ENCODE measurements at places on chromosomes 2 and 18.

- peak; percentile 90 for DNase-seq
Observed at GRCh38 chr2:96541398-96542152, 5.0 kb downstream of the ARID5A start.

DNA sequence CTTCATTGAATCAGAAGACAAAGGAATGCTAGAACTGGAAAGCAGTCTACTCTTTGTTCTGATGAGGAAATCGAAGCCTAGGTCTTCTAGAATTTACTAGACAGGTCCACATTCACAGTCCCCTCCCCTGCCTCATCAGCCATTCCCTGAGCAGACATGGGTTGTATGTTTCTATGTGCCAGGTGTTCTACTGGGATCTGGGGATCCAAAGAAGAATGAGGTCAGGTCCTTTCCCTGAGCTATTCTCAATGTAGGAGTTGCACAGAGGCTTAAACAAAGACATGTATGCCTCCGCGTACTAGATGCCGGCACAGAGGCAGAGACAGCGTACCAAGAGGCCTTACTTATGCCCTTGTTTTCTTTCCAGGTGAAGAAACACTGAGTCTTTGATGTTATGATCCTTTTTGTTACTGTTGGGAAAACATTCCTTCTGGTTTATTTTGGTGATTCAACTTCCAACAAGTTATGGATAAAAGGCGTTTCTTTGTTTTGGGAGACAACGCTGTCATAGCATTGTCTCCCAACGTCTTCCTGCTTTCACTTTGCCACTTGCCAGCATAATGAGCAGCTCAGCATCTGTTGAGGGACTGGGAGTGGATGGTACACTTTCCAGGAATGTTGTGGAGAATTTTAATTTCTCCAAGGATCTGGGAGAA lies 174.4 kb downstream of the ALPK2 start:
- DNase-seq, result no peak

GRCh38 chr18:79395761-79396404 lies at the start of gene NFATC1:
Gene NFATC1 (plus strand): TSS chr18:79395930. CDS start chr18:79396225, 295 bp downstream.
- peak; percentile 76 for DNase-seq

DNA sequence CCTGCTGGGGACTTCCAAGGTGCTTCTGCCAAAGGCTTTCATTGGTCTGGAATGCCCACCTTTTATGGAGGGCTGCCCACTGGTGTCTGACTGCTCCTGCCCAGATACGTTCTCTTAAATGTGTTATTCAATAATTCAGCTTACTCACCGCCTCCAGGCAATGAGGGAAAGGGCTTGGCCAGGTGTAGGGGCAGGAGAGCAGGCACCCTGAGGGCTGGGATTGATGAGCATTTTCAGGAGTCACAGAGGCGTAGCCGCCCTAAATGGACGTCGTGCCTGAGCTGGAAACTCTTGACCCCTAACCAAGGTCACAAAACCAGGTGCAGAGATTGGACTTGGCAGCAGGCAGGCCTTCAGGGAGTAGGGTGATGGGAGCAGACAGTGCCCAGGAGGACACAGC lies 26.8 kb downstream of the MAL start:
- DNase-seq, result no peak

DNA sequence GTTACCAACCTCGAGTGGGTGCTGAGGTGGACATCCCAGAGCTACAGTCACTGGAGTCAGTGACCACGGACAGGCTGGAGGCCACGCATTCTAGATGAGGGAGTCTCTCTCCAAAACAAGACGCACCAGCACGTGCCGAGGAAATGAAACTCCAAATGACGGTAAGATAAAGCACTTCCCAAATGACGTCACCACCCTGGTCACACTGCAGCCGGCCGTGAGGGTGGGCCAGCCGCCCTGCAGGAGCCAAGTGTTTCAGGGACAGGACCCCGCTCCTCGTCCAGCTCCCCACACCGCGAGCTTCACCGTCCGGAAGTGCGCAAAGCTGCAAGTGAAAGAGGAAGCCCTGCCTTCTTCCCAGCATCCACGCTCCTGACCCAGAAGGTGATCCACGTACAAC lies 99.4 kb downstream of the ZNF516 start:
- no peak for DNase-seq

- DNase-seq, result no peak
Observed at GRCh38 chr2:191029280-191029950, 15.4 kb upstream of the STAT1 start.

GRCh38 chr18:22015156-22015555 lies 154.2 kb upstream of the GATA6 start:
- no peak for DNase-seq

- peak; percentile 71 for DNase-seq
Observed at GRCh38 chr2:56376699-56377665, 193.2 kb downstream of the CCDC85A start.

- DNase-seq, result peak; percentile 70
Observed at GRCh38 chr2:43676322-43677050, at the start of gene C1GALT1C1L. Gene C1GALT1C1L (minus strand): TSS chr2:43676429. CDS start chr2:43676322, 107 bp downstream.

- DNase-seq, result no peak
Observed at GRCh38 chr2:188439986-188440385, 148.3 kb downstream of the GULP1 start.

DNA sequence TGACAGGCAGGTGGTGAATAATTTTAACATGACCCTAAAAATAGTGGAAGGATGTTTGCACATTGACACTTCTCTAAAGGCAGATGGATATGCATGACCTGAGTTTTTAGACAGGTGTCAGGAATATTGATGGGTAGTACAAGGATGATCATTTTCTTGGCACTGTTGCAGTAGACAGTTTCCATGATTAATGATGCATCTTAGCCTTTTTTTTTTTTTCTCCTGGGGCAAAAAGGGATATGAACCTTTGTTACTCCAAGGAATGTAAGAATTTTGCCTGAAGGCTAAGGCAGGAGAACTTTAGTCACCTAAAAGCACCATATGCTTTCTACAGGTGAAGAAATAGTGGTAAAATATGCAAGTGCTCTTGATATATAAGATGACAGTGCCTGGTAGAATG lies 136.3 kb upstream of the CAVIN2 start:
- no peak for DNase-seq

GRCh38 chr2:217468042-217468830 lies 534.6 kb downstream of the TNS1 start:
- peak; percentile 34 for DNase-seq

- DNase-seq, result no peak
Observed at GRCh38 chr2:134323777-134324176, 69.9 kb downstream of the MGAT5 start.

GRCh38 chr2:168090366-168091135 lies 156.8 kb downstream of the STK39 start:
- no peak for DNase-seq

DNA sequence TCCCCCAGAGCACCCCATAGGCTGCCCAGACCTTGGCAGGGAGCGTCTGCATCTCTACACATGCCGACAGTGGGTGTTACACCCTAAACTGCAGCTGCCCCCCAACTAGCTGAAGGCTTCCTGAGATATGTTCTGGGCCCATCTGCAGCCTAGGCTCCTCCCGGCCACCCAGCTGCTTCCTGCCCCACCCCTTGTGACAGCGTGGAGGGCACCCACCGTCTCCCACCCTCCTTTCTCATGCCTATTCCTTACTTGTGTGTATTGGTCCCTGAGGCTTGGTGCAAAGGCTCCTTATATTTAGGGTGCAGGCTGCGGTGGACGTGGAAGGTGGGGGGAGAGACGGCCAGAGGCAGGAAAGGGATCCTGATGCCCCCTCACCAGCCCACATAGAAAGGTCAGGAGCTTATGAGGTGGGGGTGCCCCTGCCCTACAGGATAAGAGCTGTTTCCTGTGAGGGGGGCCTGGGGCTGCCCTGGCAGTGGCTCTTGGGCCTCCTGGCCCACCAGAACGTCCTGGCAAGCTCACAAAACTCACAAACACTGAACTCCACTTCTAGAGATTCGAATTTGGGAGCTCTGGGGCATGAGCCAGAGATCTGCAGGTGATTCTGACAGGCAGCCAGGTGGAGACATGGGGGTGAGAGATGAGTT lies 7.3 kb upstream of the PROM2 start:
- no peak for DNase-seq

DNA sequence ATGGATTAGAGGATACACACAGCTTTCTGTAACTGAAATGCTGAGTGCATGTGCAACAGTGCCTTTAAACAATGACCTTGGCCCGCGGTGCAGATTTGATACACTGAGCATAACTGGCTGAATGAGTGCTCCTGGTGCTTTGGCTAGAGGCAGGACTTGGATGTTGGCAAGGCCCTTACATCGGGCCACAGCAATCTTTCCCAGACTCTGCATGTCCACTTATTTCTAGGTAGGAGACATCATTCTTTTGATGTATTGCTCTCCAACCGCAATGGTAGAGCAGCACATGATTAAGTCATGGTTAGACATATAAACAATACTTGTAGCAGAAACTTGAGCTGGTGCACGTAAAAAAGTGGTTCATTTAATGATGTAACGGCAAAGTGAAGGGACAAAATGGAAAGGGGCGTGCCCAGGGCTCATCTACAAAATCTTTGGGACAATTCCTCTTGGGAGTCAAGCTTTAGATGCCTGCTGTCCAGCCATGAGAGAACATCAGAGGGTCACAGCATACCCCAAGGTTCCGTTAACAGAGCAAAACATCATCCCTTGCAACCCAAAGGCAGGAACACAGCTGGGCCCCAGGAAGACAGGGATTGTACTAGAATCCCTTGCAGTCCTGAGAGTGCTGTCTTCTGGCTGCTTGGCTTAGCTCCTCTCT lies 43.4 kb downstream of the RAB31 start:
- DNase-seq, result no peak

DNA sequence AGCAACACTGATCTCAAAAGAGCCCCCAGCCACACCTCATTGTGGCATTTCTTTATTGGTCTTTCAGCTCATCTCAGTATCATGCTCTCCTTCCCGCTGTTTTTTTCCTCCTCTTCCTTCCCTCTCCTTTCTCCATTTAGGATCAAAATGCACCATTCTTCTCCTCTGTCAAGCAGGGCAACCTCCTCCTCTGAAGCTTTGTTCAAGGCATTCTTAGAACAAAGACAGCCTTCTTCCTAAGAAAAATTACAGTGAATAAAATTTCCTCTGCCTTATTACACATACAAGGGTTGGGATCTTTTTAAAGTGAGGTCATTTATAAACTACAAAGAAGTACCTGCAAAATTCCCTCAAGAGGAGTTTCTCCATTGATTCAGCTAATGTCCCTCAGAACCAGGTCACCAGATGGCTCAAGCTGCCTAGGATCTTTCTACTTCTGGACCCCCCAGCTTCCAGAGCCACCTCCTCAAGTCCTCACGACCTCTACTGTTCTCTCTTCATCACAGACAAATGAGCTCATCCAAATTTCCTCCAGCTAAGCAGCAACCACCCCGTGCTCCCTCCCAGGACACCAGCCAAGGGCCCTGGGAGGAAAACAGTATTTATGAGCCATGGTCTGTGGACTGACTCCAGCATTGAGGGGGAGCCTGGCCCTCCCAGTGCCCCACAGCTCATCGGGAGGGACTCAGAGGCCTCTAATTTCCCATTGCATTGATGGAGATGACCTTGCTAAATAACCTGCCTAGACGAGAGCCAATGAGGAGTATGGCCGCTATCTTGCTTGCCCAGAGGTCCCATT lies 18.0 kb downstream of the SFXN5 start:
- DNase-seq, result no peak

- DNase-seq, result no peak
Observed at GRCh38 chr2:151886241-151886640, 58.0 kb upstream of the ARL5A start.

- DNase-seq, result peak; percentile 36
Observed at GRCh38 chr2:231297108-231297908, 98.2 kb upstream of the B3GNT7 start.

GRCh38 chr2:3730646-3731045 lies 27.3 kb downstream of the DCDC2C start:
- DNase-seq, result peak; percentile 57

DNA sequence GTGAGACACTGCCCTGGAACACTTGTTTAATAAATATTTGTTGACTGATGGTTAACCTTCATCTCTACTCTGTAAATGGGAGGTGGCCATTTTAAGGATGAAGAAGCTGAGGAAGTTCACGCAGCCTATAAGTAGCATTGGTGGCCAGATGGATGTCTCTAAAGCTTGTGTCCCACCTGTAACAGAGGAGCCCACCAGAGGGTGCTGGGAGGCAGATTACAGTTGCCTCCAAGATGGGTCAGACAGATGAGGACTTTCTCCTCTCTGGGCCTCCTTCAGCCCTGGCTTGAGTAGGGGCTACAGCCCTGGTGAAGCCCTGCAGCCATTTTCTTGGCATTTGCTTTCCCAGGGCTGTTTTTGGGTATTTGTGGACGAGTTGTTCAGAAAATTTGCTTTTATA lies 45.0 kb upstream of the MCFD2 start:
- no peak for DNase-seq

DNA sequence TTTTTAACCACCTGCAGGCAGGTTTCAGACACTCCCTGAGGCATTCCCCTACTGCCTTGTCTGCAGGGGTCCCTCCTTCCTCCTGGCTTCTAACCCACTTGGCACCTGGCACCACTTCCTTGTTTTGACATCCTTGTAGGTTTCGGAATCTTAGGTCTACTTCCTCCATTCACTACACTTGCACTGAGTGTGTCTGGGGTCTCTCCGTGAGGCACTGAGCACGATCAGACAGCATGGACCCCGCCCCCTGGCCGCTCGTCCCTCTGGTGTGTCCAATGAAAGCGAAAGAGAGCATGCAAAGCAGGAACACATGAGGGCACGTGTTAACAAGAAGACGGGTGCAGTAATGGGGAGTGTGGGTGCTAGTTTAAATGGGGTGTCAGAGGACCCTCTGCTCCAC lies 63.8 kb downstream of the HAUS1 start:
- DNase-seq, result no peak

GRCh38 chr2:204487447-204488229 lies 57.6 kb upstream of the PARD3B start:
- peak; percentile 5 for DNase-seq

DNA sequence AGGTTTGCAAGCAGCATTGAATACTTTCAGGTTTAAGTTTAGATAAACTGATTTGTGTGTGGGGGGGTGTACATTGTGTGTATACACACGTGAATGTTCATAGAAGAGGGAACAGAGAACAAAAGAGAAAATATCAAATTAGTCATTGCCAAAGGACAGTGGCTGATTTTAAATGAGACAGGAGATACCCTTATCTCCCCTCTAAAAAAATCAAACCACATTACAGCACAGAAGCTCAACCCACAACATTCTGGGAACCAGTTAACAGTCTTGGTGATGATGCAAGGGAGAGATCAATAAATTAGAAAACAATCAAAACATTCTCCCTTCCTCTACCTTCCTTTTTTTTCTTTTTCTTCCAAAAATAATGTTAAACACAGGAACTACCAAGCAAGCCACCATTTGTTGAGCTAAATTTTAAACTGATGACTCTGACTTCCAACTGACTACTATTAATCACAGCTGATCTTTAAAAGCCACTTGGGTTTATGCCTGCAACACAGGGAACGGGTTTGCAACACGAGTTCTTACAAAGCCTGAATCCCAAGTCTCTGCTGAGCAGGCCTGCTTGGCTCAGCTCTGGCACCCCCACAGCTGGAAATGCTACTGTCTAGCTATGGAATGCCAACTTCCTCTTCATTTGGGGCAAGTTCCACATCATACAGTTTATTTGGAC lies 119.2 kb upstream of the ACVR1C start:
- peak; percentile 95 for DNase-seq

DNA sequence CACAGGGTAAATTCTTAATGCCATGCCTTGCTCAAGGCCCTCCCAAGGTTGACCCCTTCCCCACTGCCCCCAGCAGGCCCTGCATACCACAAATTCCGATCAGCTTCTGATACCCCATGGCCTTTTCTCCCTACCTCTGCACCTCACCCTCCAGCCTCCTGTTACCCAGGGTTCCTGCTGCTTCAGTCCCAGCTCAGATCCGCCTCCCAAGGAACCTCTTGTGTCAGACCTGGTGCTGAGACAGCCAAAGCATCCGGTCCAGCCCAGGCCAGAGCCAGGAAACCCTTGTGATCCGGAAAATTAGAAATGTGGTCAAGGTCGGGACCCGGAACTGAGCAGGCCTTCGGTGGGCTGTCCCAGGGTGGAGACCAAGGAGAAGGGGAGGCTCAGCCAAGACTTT lies 231.3 kb downstream of the BCL2 start:
- DNase-seq, result no peak

All from fibroblast of skin of abdomen (primary cell).